ENCODE measurements at places on chromosomes 2 and 18.

- no peak for DNase-seq
Measured at GRCh38 chr2:180709392-180710145, 270.8 kb upstream of the UBE2E3 start.

GRCh38 chr18:56148373-56148772 lies 490.0 kb downstream of the TXNL1 start:
- no peak for DNase-seq

DNA sequence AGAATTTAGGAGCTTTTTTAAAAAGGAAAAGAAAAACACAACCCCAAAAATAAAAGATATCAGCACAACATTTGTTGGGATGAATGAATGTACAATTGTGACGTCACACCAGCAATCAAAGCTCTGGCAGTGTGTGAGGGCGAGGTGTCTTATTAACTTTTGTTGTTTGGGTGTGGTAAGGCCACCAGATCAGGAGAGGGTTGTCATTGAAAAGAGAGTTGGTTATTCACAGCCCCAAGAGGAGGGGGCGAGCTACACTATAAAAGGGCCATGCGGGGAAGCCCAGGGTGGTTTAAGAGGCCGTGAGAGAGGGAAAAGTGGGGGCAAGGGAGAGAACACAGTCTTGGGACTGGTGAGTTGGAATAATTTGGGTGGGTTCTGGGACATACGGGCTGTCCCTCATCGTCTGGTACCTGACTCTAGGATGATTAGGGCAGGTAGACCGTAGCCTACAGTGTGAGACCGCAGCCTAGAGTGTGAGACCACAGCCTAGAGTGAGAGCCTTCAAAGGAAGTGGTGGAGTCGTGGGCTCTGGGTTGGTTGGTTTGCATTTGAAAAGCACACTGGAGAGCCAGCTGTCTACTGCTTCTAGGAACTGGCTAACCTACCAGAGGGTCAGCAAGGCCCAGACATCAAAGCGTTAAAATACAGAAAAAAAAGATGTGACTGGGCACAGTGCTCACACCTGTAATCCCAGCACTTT lies 128.4 kb downstream of the INO80D start:
- no peak for DNase-seq

GRCh38 chr2:215680605-215681598 lies 245.0 kb upstream of the FN1 start:
- no peak for DNase-seq

GRCh38 chr2:96175951-96176350 lies 30.7 kb upstream of the DUSP2 start:
- DNase-seq = no peak

GRCh38 chr2:2926009-2926857 lies 451.4 kb downstream of the EIPR1 start:
- no peak for DNase-seq

DNA sequence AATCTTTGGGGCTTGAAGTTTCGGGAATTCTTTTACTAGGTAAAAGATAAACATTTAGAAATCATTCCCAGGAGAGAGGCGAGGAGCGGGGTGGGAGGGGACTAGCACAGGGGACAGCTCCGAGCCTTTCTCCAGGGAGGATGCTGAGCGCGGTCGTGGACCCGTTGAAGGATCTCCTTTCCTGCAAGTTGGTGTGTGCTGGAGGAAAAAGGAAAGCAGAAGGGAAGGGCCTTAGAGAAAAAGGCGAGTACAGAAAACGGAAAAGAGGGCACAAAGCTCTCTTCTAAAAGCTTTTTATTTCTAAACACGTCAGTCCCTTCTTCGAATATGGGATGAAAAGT lies 640 bp downstream of the SLC39A6 start:
- DNase-seq = no peak

- no peak for DNase-seq
Measured at GRCh38 chr2:170512266-170512665, 202.9 kb upstream of the SP5 start.

DNA sequence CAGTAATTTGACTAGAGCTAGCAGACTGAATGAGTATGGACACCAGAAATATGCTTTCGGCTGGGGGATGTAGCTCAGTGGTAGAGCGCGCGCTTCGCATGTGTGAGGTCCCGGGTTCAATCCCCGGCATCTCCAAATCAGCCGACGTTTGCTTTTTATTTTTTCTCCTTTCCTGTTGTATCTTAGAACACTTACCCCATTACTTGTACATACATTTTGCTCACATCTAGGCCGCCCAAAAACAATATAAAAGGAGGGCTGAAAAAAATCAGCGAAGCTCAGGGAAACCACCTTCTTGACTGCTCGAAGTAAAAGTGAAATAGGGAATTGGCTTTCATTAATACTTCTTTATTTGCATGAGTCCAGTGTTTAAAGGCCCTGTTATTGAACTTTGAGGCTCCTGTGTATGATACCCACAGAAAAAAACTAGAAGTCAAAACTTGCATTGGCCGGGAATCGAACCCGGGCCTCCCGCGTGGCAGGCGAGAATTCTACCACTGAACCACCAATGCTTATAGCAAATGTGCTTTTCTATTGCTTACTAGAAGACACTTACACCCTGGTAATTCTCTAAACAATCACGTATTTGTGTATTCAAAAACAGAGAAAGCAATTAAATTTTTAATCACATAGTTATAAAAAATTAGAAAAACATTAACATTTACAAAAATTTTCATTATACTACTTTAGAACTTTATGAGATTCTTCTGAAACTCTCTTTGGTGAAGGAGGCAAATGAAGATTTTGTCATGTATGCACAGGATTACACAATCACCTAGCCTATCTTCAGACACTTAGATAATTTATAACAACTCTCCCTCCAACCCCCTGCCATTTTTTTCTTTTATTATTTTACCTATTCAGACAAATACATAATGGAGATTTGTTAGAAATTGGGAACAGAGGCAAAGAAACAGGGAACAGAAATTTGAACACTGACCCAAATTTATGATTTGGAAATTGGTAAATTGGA lies 35.2 kb upstream of the GPD2 start:
- DNase-seq = peak; percentile 75

- DNase-seq = peak; percentile 54
Measured at GRCh38 chr2:198314559-198315153, 510.3 kb downstream of the PLCL1 start.

- DNase-seq = no peak
Measured at GRCh38 chr2:38074058-38074763, 1.7 kb downstream of the CYP1B1 start.

DNA sequence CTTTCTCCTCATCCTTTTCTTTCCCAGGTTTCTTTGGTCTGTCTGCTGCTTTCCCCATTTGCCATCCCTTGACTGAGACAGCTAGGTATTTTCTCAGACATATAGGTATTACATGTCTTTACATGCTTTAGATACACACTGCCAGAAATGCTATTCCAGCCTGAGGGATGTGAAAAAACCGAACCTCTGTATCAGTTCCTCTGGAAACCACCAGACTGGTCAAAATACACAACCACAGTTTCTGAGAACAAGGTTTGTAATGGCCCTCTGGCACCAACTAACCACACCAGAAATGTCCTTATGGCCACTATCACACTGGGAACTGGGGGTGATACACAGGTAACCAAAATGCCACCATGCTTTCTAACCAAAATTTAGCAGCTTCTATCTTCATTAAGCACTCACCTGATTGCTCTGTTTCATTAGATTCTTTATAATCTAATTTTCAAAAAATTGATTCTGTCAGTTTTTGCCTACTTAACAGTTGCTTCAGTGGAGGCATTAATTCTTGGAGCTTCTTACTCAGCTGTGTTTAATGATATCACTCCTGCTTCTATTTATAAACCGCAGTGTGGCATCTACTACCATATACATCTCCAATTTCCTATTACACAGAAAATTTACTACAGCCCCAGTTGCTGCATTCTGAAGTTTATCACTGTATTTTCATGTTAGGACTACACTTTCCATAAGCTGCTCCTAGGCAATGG lies 243.5 kb downstream of the WDPCP start:
- DNase-seq = no peak

DNA sequence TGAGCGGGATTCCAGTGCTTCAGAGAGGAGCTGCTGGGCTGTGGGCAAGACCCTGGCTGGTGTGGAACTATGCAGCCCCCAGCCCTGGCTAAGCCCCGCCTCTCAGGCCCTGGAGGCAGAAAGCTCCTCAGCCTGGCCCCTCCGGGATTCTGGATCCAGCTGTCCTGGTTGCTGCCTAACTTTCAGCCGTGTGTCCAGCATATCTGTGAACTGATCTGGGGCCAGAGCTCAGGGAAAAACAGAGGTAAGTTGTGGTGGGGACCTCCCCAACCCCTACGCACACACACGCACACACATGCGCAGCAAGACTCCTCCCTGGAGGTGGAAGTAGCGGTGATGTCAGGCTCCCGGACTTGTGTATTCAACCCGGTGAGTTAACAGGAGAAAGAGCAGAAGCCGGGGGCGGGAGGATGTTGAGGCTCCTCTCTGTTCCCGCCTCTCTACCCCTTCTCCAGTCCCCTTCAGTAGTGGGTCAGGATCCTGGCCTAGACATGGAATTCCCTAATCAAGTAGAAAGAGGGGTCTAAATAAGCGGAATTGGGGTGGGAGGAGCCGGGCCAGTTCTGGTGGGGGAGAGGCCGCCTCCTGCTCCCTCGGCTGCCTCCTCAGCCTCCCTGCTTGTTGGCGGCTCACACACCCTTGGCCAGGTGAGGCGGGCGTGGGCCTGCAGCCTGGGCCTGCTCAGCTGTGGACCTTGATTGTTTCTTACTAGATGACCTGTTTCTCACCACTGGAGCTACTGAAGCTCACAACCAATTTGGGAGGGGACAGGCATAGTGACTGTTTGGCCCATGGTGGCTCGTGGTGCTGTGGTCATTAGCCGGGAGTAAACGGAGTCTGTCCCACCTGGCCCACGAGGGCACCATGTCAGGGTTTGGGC lies 33.4 kb downstream of the SIX2 start:
- DNase-seq = no peak

DNA sequence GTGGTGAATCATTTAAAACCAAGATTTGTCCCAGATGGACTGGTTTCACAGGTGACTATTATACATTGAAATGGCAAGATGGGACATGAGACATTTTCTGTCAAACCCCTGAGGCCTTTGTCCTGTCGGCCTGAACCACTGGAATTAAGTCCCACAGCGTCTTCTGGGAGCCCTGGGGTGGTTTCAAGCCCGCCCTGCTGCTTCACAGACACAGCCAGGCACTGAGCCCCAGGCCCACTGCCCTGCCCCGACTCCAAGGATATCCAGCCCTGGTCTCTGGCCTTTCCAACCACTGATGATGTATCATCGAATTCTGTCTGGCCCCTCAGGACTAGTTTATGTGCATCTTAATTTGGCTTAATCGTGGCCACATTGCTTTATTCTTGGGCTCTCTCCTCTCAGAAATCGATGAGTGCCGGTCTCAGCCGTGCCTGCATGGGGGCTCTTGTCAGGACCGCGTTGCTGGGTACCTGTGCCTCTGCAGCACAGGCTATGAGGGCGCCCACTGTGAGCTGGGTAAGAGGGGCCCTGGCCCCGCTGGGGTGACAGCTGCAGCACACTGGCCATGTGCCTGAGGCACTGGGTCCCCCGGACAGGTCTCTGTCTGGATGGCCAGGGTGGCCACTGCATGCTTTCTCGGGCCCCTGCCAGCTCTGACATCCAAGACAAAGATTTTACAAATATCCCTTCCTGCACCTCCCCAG lies 39.5 kb downstream of the MTERF4 start:
- DNase-seq = no peak

DNA sequence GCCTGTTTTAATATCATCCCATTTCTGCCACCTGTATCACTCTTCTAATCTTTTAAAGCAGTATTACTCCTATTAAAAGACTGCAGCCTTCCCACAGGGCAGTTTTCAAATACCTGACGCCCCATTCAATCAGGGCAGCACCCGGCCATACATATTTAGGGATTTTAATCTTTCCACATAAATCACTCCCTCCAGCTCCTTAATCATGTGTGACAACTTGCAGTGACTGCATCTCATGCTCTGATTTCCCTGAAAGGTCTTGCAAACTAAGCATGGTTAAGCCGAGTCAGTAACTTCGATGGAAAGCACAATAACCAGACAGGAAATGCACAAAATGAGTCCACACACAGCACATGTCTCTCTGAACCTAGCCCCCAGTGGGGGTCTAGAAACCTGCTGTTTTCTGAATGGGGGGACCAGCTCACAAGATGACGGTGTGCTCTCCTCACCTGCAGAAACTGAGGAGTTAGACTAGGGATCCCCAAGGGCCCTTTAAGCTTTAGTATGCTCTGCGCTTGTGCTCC lies 116.9 kb upstream of the CREB1 start:
- DNase-seq = no peak

DNA sequence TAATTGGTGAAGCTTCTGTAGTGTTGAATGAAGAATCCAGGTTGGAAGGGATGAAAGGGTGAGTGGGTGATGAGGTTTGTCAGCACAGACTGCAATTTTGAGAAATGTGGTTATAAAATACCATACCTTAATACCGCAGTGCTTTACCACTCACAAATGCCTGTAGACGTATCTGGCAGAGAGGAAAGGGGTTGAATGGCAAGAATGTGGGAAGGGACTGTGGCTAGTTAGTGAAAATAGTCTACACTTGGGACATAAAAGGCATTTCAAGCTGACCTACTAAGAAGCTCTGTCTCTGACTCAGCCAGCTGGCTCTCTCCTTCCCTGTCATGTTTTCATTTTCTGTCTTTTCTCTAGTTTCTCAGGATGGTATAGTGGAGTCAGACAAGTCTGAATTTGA lies 25.1 kb downstream of the CDK15 start:
- no peak for DNase-seq

DNA sequence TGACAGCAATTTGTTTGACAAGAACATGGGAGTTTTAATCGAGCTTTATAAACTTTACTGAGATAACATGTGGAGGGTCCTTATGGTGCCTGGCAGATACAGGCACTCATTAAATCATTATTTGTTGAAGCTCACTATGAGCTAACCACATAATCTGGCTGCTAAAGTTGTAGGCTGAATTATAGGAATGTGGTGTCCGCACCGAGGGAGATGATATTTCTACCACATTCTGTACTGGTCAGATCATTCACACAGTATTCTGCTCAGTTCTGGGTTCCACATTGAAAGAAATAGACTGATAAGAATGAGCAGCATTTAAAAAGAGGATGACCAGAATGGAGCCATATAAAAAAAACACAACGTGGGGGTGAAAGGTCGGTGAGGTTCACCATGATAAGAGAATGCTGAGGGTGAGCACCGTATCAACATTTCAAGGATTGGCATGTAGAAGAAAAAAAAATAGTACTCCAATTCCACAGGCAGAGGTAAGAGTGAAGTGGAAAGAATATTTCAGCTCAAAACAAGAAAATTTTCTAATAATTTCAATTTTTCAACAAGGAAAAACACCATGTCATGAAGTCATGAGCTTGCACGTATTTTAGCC lies 54.4 kb downstream of the TMEFF2 start:
- DNase-seq = no peak

DNA sequence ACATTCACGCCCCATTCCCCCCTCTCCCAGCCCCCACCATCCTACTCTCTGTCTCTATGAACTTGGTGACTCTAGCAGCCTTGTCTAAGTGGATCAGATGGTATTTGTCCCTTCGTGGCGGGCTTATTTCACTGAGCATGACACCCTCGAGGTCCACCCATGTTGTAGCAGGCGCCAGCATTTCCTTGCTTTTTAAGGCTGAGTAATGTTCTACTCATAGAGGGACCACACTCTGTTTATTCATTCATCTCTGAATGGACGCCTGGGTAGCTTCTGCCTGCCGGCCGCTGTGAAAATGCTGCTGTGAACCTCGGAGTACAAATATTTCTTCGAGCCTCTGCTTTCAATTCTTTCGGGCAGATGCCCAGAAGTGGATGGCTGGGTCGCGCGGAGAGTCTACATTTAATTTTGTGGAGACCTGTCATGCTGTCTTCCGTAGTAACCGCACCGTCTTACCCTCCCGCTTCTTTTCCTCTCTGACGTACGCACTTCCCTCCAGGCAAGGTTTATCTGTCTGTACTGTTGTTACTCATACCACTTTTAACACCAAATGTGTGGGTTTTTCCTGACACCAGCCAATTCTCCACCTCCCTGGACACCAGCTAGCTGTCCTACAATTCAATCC lies 5.6 kb downstream of the CROCC2 start:
- no peak for DNase-seq
